ENCODE measurements at places on chromosomes 7 and 10.

DNA sequence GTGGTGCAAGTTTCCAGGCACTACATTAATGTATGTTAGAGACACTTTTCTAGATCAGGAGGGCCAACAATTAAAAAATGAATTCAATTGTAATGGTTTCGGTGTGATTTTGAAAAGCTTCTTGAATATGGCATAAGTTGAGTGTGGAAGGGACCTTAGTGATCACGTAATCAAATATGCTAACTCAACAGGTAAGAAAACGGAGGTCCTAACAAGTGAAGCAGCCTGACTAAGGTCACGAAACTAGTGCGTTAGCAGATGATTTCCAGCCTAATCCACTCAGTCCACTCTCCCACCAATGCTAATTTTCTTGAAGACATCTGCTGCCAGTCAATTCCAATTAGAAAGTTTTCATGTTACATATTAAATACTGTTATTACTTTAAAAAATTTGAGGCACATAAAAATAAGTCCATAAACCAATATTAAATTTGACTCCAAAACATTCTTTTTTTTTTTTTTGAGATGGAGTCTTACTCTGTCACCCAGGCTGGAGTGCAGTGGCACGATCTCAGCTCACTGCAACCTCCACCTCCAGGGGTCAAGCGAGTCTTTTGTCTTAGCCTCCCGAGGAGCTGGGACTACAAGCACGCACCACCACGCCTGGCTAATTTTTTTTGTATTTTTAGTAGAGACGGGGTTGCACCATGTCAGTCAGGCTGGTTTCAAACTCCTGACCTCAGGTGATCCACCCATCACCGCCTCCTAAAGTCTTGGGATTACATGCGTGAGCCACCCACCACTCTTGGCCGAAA is 2.3 kb upstream of the RSBN1L start:
- DNase-seq = no peak

DNA sequence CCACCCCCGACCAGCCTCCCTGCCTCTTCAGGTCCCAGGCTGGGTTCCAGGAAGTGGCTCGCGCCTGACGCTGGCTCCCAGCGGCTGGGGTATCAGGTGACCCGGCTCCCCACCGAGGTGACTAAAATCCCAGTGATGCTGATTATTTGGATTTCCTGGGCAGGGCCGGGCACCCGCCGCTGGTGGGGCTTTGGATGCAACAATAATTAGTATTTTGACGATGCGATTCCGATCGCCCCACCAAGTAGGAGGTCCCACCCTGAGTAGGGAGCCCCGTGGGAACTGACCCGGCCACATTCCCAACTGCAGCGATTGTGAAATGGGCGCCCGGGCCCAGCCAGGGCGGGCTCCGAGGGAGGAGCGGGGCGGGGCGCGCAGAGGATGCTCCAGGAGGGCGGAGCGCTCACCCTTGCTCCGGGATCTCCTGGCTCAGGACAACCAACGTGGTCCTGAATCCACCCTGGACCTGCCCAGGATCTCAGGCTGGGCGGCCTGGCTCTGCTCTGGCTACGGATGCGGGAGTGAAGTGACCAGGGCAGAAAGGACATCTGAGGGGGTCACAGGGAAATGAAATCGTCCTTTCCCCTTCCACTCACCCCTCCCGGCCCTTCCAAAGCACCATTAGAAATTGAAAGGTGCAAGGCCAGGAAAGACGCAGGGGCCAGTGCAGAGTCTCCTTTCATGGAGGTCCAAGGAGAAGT is 32.6 kb downstream of the DUSP5 start:
- DNase-seq = no peak

- DNase-seq = no peak
Measured at GRCh38 chr10:76396134-76396533, 964.7 kb downstream of the LRMDA start.

DNA sequence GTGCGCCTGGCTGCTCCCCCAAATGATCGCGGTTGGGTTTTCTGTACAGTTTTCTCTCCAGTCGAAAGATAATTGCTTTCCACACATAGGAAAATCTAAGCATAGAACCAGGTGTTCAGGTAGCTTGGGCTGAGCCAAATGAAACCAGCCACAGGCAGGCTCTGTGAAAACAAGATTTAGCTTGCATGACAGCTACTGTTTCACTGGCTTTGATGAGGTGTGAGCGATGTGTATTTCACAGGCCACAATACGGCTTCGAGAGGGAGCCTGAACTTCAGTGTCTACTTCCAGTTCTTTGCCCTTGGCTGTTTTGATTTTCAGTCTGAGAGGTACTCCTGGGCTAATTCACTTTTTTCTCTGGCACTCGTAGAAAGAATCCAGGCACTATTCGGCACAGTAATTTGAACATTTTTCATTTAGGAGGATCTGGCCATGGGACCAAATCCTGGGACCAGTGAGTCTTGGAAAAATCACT is 110.5 kb downstream of the JCAD start:
- DNase-seq = peak; percentile 40

GRCh38 chr10:24519950-24520349 is 203.7 kb downstream of the ARHGAP21 start:
- DNase-seq = no peak

GRCh38 chr10:69757553-69758309 is 44.0 kb upstream of the COL13A1 start:
- peak; percentile 37 for DNase-seq

DNA sequence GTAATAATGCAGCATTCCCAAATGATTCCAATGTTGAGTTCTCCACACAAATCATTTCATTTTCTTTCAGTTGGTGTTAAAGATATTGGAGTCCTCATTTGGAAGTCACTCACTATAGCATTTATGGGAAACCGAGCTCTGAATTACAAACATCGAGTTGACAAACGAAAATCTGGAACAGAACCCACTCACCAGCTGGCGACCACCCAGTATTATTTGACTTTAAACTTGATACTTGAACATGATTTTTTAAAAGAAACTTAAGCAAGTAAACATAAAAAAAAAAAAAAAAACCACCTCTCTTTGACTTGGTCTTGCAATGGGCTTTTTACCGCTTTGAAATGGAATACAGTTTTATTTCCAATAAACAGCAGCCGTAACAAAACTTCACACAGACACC is 576.6 kb upstream of the C7orf33 start:
- no peak for DNase-seq

- no peak for DNase-seq
Measured at GRCh38 chr7:116422683-116423082, 76.9 kb upstream of the CAV2 start.

DNA sequence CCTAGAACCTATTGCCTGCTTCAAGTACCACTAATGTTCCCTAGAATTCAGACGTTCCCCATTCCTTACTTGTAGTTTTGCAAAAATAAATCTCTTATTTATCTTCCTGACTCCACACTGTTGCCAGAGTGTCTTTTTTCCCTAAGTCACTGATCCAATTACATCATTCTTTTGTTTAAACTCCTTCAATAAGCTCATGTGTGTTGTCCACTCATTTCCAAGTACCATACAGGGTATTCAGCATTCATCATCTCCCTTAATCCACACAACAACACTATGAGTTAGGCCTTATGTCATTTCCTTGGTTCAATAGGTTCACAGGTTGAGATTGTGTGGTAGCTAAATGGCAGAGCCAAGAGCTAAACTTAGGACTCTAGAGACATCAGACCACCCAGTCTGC is 119.9 kb upstream of the RHOBTB1 start:
- DNase-seq = no peak

DNA sequence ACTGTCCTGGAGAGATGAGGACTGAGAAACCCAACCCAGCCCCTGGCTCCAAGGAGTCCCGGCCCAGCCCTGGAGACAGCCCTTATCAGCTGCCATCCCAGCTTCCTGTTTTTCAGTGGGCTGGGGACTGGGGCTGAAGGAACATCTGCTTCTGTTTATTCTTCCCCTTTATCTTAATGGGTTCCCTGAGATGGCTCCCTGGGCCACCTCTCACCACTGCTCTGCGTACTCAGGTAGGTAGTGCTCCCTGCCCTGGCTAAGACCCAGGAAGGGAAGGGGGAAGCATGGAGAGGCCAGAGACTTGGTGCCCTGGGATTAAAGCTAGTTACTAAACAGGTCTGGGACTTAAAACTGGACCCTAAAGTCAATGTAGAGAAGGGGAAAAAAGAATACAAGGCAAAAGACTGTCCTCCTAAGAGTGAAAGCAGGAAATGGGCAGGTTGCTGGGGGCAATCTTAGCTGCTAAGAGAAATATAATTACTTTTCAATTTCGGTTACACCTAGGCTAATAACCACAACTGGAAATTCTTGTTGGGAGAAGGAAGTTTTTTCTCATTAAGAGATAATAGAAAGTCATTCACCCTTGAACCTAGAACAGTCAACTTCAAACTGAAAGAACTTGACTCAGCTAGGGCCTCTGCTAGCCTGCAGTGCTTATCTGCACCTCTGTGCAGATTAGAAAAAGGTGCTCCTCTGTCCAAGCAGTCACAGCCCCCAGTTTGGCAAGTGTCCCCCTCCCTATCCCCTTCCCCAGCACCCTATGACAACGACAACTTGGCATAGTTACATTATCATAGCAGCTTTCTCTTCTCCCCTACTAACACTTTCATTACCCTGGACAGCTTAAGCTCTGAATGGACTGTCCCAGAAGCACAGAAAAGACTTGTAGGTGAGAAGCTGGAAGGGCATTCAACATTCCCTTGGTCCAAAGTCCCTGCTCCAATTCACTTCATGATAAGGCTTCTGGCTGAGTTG is 65.6 kb upstream of the KDM7A start:
- peak; percentile 62 for DNase-seq

DNA sequence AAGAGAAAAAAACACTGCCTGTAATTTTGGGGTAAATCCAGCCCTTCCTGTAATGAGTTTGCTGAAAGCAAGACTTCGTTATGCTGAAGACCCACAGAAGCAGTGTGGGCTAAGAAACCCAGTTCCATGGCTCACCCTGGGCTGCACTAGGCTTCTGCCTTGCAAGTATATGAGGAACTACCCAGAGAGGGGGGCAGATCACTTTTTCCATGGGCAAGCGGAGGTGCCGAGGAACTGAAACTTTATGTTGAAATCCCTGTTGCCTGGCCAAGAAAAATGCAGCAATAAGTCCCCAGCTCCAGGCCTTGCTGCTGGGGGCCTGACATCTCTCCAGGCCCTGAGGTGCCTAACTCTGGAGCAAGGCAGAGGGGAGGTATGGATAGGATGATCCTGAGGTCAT is 8.5 kb downstream of the RASSF4 start:
- DNase-seq = peak; percentile 56

GRCh38 chr10:71187197-71187596 is 25.2 kb upstream of the UNC5B start:
- DNase-seq = no peak

DNA sequence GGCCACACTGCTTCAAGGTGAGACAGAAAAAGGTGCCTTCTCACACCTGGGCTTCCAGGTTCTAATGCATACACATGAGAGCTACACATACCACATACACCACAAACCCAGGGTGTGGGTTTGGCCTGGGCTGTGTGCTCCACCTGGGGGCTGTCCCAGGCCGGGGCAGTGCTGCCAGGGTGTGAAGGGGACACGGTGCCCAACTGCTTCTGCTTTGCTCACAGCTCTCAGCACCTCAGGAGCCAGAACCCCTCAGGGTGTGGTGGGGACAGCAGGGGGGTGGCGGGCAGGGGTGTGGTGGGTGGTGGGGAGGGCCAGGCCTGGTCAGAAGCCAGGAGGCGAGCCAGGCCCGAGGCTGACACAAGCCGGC is 51.1 kb downstream of the TMEM209 start:
- DNase-seq = peak; percentile 96

GRCh38 chr7:123398921-123399320 is 135.5 kb downstream of the IQUB start:
- DNase-seq = no peak

DNA sequence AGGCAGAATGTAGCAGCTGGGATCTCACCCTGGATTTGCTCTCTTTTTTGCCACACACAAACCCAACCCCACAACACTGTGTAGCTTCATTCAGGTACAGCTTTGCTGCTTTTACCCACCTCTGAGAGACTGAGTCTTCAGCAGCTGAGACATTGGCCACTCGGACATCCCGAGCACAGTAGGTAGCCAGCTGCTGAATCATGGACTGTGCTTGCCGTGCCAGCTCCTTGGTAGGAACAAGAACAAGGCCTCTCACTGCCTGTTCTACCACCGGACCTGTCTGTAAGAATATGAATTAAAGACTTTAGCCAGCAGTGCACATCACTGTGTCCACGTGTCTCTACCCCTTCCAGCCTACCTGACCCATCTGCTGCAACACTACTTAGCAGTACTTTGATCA is 937 bp downstream of the DDX56 start:
- no peak for DNase-seq

DNA sequence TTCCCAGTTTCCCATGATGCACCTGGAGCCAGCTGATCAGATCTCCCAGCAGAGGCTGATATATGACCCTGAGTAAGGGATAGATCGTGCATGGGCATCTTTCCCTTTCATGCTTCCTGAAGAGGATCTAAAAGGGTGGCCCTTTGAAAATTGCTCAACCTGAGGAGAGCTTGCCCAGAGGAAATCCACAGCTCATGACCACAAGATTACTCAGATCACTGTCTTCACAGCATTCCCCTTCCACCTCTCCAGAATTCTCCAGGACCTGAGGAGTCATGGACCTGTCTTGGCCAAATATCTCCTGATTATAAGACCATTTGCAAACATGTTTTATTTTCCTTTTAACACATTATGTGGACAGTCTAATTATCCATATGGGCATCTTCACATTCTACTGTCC is 328.1 kb downstream of the LHFPL3 start:
- DNase-seq = no peak

DNA sequence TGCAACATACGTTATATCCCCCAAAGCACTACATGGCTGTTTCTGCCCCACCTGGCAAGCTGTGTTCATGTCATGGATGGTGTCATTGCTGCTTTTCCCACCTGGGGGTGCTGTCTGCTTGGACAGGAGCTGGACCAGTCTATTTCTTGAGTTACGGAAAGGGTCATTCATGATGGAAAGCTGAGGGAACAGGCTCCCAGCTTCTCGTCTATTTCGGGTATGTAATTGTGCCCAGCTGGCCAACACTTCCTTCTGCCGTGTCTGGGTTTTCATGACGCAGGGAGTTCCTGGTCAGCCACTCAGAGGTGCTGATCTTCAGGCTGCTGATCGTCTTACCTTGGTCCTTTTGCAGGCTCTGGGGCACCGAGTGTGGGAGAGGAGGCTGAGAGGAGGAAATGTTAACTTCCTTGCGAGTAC is 8.6 kb downstream of the BTBD16 start:
- DNase-seq = peak; percentile 33
